ENCODE measurements at places on chromosomes 6 and 20.

DNA sequence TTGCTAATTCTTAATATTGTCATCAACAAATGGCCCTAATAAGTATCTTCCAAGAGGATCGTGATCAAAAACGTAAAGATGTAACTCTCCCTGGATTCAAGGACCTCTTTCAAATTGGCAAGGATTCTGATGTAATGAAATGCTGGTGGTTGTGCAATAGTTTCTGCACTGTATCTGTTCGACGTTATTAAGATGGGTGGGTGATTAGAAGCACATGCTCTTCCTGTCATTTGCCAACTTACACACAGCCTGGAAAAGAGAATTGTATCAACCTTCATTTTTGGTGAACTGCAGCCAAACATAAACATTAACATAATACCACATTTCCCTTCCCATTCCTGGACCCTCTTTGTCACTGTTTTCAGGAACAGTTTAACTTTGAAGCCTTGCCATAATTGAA, 9.8 kb downstream of the FOXQ1 start:
- DNase-seq: no peak

DNA sequence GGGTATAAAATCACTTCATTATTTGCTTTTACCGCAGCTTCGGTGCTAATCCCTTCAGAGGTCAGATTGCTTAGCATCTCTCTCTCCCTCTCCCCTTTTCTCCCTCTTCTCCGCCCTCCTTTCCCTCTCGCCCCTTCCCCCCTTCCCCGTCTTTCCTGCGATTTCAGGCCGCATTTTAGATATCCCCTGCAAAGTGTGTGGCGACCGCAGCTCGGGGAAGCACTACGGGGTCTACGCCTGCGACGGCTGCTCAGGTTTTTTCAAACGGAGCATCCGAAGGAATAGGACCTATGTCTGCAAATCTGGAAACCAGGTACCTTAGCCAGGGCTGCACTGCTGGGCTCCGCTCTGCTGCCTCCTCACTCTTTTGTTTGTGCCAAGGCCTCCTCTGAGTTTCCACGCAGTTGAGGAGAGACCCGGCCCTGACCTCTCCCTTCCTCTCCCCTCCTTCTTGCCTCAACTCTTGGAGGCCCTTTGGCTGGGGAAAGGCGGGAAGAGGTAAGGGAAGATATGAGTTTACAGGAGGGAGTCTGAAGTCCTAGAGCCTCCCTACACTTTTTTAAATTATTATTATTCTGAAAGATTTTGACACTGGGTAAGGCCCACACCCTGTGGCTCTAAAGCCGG, 5.6 kb downstream of the NR2E1 start:
- DNase-seq: no peak

- no peak for DNase-seq
Observed at GRCh38 chr6:84623956-84624680, 140.3 kb downstream of the TBX18 start.

GRCh38 chr6:137286916-137287315, 67.7 kb upstream of the IFNGR1 start:
- DNase-seq: no peak

DNA sequence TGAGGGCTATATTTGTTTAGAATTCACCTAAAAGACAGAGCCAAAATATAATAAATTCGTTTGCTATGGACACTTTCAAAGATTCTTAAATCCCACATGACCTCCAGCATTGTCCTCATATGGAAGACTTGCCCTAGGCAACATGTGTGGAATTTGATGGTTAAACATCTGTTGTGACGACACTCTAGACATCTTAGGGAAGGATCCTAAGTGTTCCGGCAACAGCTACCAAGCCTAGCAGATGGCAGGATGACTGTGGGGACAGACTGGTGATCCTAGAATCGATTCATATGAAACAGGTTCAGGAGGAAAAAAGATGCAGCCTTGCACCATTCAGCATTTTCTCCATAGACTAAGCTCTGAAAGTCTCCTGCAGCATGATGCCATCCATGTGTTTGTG, 77.6 kb upstream of the BACH2 start:
- no peak for DNase-seq

GRCh38 chr20:32062776-32063170, 10.7 kb downstream of the HCK start:
- no peak for DNase-seq
